ENCODE measurements at places on chromosomes 5 and 9. TPM values are rescaled to one million over a fixed set of nuclear protein-coding genes. Genes with fewer than 3 reads are reported as not detected.

DNA sequence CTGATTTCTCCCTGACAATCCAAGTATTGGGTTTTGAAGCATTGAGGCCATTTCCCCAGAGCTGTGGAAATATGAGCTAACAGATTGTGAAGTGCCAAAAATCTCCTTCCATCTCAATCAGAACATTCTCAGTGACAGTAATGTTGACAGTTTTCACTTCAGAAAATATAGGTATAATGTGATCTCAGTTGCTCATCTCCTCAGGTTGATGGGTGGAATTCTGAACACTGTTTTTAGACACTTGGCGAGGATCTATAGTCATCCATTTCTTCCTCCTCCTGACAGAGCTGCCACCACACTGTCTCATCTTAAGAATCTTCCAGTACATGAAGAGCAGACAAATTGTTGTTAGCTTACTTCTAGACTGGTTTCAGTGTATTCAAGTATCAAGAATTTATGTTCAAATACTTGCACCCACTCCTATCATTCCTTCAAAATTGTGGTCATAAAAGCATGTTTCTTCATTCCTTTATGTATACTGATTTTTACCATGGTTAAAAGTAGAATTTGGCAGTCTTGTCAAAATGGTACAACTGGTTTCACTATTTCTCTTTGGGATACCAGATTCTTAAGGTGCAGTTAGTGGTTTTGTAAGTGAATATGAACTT is 199.7 kb upstream of the TLE4 start:
- no peaks in the 10 kb centered on the region for H3K27me3 ChIP-seq
- no peak overlapping the region for H3K4me3 ChIP-seq
- no peak for DNase-seq
- no peak overlapping the region for H3K27ac ChIP-seq
- H3K4me1 ChIP-seq: no peaks in the 10 kb centered on the region
- H3K36me3 ChIP-seq: no peaks in the 10 kb centered on the region

DNA sequence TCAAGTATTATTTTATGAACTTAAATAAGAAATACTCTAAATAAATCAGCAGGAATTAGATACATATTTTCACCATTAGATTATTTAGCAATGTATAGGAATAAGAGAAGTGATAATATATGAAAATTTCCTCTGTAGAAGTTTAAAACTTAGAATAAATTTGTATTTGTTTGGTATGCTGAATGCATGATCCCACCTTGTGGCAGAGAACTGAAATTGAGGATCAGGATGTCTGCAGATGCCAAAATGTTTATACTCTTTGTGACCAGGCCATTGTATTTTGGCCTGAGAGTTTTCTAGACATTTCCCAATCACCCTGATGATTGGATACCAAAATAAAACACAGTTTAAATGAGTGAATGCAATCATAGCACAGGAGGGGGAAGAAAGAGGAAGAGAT is 6.3 kb downstream of the TYRP1 start:
- H3K4me3 ChIP-seq: no peak overlapping the region
- no peaks in the 10 kb centered on the region for H3K36me3 ChIP-seq
- H3K4me1 ChIP-seq: no peaks in the 10 kb centered on the region
- no peak overlapping the region for H3K27ac ChIP-seq
- DNase-seq: peak; percentile 36
- H3K27me3 ChIP-seq: no peaks in the 10 kb centered on the region

DNA sequence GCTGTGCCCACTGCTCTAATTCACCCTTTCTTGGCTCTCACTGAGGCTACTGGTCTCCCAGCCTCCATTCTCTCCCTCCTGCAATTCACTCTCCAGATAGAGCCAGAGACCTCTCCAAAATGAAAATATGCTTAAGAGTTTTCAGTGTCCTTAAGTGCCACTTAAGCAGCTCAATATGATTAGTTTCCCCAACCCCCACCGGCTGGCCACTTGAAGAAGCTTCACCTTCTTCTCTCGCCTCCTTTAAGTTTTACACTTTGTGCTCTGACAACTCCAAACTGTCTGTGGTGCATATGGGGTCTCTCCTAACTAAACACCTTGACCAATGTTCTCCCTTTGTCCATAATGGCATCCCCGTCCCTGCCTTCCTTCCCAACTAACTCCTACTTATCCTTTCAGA is 53.4 kb downstream of the CDK5RAP2 start:
- H3K4me1 ChIP-seq: no peaks in the 10 kb centered on the region
- H3K36me3 ChIP-seq: peaks cover 26% of the 10 kb centered on the region
- DNase-seq: no peak
- H3K27me3 ChIP-seq: no peaks in the 10 kb centered on the region
- no peak overlapping the region for H3K4me3 ChIP-seq

- no peaks in the 10 kb centered on the region for H3K27me3 ChIP-seq
- H3K4me3 ChIP-seq: no peak overlapping the region
- DNase-seq: peak; percentile 39
- H3K27ac ChIP-seq: peak overlapping the region; percentile 49
- peaks cover 17% of the 10 kb centered on the region for H3K4me1 ChIP-seq
Measured at GRCh38 chr5:83576341-83576740, 104.8 kb downstream of the VCAN start.

C9orf50 gene
- total RNA-seq: not detected

DNA sequence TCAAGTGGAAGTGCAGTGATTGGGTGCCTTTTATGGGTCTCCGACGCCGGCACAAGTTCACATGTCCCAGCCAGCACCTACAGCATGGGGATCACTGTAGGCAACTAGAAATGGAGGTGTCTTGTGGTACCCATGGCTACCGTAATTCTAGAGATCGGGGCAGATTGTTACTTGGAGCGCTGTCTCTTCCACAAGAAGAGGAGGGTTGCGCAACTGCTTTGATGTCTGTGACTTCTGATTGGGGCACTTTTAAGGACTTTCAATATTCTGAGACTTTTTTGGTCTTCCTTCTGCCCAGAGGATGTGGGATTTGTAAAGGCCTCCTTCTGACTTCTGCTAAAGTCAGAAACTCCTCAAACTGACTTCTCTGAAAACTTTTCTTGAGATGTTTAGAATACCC is 41.9 kb downstream of the GLRX start:
- H3K36me3 ChIP-seq: no peaks in the 10 kb centered on the region
- no peak overlapping the region for H3K4me3 ChIP-seq
- peaks cover 11% of the 10 kb centered on the region for H3K4me1 ChIP-seq

DNA sequence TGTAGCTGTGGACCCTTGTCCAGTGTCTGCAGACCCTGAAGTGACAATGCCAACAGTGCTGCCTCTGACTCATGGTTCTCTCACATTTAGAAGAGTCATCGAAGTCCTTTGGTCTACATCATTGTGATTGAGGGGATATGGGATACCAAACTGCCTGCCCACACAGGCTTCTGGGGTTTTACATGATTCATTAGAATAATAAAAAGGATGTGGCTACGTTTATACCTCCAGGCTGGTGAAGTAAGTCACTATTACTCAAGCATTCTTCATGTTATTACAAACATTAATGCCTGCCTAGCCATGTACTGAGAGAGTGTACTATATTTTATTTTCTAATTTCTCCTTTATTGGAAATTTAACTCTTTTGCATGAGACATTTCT is 365.7 kb downstream of the SPATA31D1 start:
- H3K27ac ChIP-seq: no peak overlapping the region
- no peaks in the 10 kb centered on the region for H3K4me1 ChIP-seq
- no peaks in the 10 kb centered on the region for H3K36me3 ChIP-seq

DNA sequence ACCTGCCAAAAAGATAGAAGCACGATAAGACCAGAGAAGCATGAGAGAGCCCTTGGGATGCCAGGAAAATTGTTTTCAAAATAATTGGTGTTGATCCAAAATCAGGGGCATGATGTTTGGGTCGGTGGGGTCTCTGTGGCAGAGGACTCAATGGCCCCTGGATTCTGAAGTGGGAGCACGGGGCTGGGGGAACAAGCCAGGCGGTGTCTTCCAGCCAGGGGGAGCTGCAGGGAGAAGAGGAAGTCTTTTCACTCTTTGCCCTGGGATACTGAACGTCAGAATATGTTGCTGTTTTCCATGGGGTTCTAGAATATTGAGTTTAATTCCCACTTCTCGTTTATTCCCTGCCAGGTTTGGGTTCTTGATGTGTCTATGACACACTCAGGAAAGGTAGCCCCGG is 20.4 kb downstream of the TSPAN17 start:
- H3K4me3 ChIP-seq: no peak overlapping the region
- no peak overlapping the region for H3K27ac ChIP-seq
- H3K4me1 ChIP-seq: no peaks in the 10 kb centered on the region
- no peak for DNase-seq

- peak within 1 kb of the TSS; percentile 78 for H3K4me3 ChIP-seq
- DNase-seq: peak; percentile 91
- peaks cover 28% of the 10 kb centered on the region for H3K4me1 ChIP-seq
- H3K27ac ChIP-seq: peak within 1 kb of the TSS; percentile 51
- H3K36me3 ChIP-seq: no peaks in the 10 kb centered on the region
Measured at GRCh38 chr9:32384364-32385151, at the start of gene ACO1. TSS of gene ACO1 (plus strand) at chr9:32384643. CDS start at chr9:32405507, 20,864 bp downstream.

DNA sequence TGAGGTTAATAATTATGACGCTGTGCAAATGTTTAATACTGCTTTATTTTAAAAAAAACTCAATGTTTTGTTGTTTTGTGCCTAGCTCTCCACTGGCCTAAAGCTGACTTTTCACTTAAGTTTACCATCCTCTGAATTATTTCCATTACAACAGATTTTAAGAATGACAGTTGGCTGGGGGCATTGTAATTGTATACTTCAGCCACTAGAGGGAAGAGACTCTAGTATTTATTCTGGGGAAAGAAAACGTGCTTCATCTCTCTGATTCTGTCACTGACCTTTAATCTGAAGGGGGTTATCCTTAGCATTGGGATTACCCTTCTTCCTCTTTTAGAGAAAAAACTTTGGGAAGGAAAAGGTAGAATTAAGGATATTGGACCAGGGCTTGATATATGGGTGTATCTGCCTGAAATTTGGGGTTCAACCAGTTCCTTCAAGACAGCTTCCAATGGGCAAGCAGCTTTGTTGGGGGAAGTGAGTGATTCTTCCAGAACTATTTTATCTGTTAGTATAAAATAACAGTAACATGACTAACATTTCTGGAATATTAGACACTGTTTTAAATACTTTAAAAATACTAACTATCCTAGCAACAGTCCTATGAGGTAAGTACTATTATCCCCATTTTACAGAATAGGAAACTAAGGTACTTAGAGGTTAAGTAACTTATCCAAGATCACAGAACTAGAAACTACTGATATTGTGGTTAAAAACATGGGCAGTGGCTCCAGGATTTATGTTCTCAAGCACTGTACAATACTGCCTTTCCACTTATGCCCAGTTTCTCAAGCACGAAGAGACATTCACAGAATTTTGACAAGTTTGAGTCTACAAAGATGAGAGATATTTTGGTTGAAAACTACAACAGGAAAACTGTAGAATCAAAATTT is 208.4 kb downstream of the CD180 start:
- no peak overlapping the region for H3K27ac ChIP-seq
- H3K4me3 ChIP-seq: no peak overlapping the region
- H3K4me1 ChIP-seq: no peaks in the 10 kb centered on the region
- no peaks in the 10 kb centered on the region for H3K27me3 ChIP-seq
- no peaks in the 10 kb centered on the region for H3K36me3 ChIP-seq

PCDHA3 gene
- 0.09 TPM for total RNA-seq

TEX48 gene
- not detected for total RNA-seq

GRCh38 chr9:123410281-123410910 is 54.4 kb downstream of the CRB2 start:
- H3K36me3 ChIP-seq: no peaks in the 10 kb centered on the region
- DNase-seq: no peak
- no peaks in the 10 kb centered on the region for H3K27me3 ChIP-seq
- no peaks in the 10 kb centered on the region for H3K4me1 ChIP-seq

GRCh38 chr9:110809038-110809595 is 140.5 kb downstream of the MUSK start:
- DNase-seq: no peak
- no peaks in the 10 kb centered on the region for H3K36me3 ChIP-seq
- no peak overlapping the region for H3K4me3 ChIP-seq
- H3K27me3 ChIP-seq: no peaks in the 10 kb centered on the region

- H3K4me3 ChIP-seq: no peak overlapping the region
- no peak for DNase-seq
- no peaks in the 10 kb centered on the region for H3K27me3 ChIP-seq
- H3K4me1 ChIP-seq: peaks cover 6% of the 10 kb centered on the region
- H3K36me3 ChIP-seq: no peaks in the 10 kb centered on the region
- no peak overlapping the region for H3K27ac ChIP-seq
Measured at GRCh38 chr5:59838989-59839388, 54.5 kb downstream of the PDE4D start.

- no peaks in the 10 kb centered on the region for H3K36me3 ChIP-seq
- peak overlapping the region; percentile 61 for H3K27ac ChIP-seq
- H3K4me3 ChIP-seq: no peak overlapping the region
- no peaks in the 10 kb centered on the region for H3K27me3 ChIP-seq
- DNase-seq: no peak
- H3K4me1 ChIP-seq: peaks cover 21% of the 10 kb centered on the region
Measured at GRCh38 chr5:163463063-163463435, 2.6 kb downstream of the HMMR start.

GRCh38 chr5:92513067-92513466 is 1068.0 kb downstream of the NR2F1-AS1 start:
- no peak overlapping the region for H3K4me3 ChIP-seq
- no peak for DNase-seq
- no peaks in the 10 kb centered on the region for H3K27me3 ChIP-seq
- no peaks in the 10 kb centered on the region for H3K36me3 ChIP-seq
- no peak overlapping the region for H3K27ac ChIP-seq
- no peaks in the 10 kb centered on the region for H3K4me1 ChIP-seq

GRCh38 chr5:31283326-31283725 is 89.8 kb downstream of the CDH6 start:
- no peaks in the 10 kb centered on the region for H3K36me3 ChIP-seq
- H3K4me3 ChIP-seq: no peak overlapping the region
- no peaks in the 10 kb centered on the region for H3K27me3 ChIP-seq
- DNase-seq: no peak

GRCh38 chr9:34097865-34098264 is 28.6 kb downstream of the DCAF12 start:
- H3K4me3 ChIP-seq: no peak overlapping the region
- no peak for DNase-seq
- no peaks in the 10 kb centered on the region for H3K4me1 ChIP-seq
- H3K27me3 ChIP-seq: no peaks in the 10 kb centered on the region
- H3K27ac ChIP-seq: no peak overlapping the region

- no peak for DNase-seq
- no peak overlapping the region for H3K4me3 ChIP-seq
- H3K4me1 ChIP-seq: peaks cover 46% of the 10 kb centered on the region
- no peaks in the 10 kb centered on the region for H3K36me3 ChIP-seq
Measured at GRCh38 chr5:96579711-96580110, 82.5 kb upstream of the CAST start.

- H3K4me3 ChIP-seq: no peak overlapping the region
- no peak overlapping the region for H3K27ac ChIP-seq
- H3K36me3 ChIP-seq: no peaks in the 10 kb centered on the region
- H3K4me1 ChIP-seq: no peaks in the 10 kb centered on the region
Measured at GRCh38 chr5:36619012-36619635, 12.7 kb downstream of the SLC1A3 start.

ZNF879 gene
- 3.7 TPM for total RNA-seq

GRCh38 chr5:61215996-61216395 is 53.7 kb upstream of the SMIM15 start:
- no peak overlapping the region for H3K4me3 ChIP-seq
- H3K27me3 ChIP-seq: peaks cover 12% of the 10 kb centered on the region
- H3K4me1 ChIP-seq: no peaks in the 10 kb centered on the region
- DNase-seq: no peak
- no peak overlapping the region for H3K27ac ChIP-seq
- no peaks in the 10 kb centered on the region for H3K36me3 ChIP-seq
